SW480 (cell line): ENCODE measurements at places on chromosomes 3 and 15.

GRCh38 chr3:143951351-143951971 lies 20.2 kb upstream of the DIPK2A start:
- DNase-seq, result peak; percentile 39

GRCh38 chr3:43013743-43014155 lies 34.6 kb downstream of the GASK1A start:
- no peak for DNase-seq

- no peak for DNase-seq
Measured at GRCh38 chr3:36075491-36075890, 304.8 kb upstream of the STAC start.

DNA sequence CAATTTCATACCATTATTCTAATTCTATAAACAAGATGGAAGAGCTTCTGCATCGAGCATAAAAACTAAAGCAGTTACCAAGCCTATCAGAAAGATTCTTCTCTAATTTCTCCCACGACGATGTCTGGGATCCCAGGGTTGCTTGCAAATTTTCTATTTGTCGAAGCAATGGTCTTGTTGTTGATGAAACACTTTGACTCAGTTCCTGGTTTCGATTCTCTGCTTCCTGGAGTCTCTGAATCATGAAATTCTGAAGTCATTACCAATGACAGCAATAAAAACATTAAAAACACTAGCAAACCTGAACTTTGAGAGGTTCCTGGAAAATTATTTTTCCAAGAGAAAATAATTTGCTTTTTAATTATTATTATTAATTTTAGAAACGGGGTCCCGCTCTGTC lies 18.7 kb downstream of the TMF1 start:
- no peak for DNase-seq
